ENCODE measurements at places on chromosomes 1 and 21.
A peak's percentile ranks its signal among the peaks of the same experiment; 100 is the strongest.

DNA sequence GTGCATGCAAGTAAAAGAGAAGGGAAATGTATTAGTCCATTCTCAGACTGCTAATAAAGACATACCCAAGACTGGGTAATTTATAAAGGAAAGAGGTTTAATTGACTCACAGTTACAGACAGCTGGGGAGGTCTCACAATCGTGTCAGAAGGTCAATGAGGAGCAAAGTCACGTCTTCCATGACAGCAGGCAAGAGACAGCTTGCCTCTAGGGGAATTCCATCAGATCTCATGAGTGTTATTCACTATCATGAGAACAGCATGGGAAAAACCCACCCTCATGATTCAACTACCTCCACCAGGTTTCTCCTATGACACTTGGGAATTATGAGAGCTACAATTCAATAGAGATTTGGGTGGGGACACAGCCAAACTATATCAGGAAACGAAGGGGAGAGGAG is 8.1 kb downstream of the KRTAP21-3 start:
- DNase-seq = no peak

DNA sequence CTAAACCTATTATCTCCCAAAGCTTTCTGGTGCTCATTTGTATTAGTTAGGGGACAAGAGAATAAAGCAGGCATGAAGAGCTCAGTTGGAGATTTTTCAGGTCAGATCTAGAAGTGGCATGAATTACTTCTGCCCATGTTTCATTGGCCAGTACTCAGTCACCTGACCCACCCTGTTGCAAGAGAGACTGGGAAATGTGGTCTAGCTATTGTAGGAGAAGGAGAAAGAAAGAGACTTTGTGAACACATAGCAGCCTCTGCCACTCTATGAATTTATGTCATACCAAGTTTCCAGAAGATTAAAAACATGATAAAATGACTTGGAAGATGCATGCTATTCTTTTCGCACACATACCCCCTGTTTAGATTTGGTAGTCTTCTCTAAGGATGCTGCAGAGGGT is 302.3 kb upstream of the RUNX1 start:
- no peak for DNase-seq

GRCh38 chr1:118271883-118272282 is 86.9 kb upstream of the SPAG17 start:
- DNase-seq = no peak

DNA sequence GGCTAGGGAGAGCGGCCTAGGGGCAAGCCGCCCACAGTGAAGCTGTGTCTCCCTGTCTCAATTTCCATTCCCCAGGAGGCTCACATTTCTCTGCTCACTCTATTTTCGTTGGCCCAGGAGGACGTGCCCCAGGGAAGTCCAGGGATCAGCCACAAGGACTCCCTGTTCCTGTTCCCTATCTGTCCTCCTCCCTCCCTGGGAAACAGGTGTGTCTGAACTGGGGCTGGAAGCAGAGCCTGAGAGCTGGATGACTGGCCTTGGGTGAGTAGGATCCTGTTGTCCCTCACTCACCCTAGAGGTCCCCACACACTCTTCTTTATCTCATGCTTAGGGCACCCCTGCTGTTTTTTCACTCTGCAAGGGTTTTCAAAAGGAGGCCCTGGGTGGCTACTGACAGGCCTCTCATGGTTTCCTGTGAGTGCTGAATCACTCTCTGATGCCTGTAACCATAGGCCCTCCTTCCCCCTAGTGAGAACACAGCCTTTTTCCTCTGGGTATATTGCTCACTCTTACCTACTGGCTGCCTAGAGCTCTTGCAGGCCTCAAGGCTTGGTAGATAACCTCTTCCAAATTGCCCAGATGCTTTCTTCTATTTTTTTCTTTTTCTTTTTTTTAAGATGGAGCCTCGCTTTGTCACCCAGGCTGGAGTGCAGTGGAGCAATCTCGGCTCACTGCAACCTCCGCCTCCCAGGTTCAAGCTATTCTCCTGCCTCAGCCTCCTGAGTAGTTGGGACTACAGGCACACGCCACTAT is 3.3 kb upstream of the UTP11 start:
- DNase-seq = peak; percentile 49

DNA sequence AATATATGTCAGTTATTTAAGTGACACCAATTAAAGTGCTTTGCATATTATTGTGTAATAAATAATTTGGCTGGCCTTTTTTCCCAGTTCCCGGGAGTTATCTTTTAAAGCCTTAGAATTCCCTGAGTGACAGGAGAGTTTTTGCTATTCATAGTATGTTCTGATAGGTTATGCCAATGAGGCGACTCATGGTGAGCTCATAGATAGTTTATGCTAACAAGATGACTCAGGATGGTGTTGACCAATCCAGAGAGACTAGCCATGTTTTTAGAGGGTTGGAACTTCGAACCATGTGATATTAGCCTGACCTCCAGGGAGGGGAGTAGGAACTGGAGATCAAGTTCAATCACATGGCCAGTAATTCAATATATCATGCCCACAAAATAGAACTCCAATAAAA is 310.8 kb downstream of the USP25 start:
- no peak for DNase-seq

All from CD4-positive, alpha-beta T cell treated with Interleukin-12 subunit alpha and Interleukin-12 subunit beta, for 1 hour (primary cell).